HFFc6 (cell line): ENCODE measurements at places on chromosomes 13 and 19. TPM values are rescaled to one million over a fixed set of nuclear protein-coding genes. Genes with fewer than 3 reads are reported as not detected.

DNA sequence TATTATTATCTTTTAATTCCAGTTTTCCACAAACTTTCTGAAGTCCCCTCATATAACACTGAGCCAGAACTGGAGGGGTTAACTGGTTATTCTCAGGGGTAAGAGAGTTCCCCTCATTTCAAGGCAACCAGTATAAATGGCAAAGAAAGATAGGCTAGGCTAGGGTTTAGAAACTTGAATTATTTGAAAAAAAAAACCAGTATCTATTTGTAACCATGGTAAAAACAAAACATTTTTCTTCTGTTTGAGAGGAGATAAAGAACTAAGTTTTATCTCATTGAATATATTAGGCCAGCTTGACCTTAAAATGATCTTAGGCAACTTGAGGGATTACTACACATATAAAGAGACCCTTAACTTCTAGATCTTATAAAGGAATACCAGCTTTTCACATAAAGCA lies 19.6 kb downstream of the SUPT20H start:
- DNase-seq, result no peak

DNA sequence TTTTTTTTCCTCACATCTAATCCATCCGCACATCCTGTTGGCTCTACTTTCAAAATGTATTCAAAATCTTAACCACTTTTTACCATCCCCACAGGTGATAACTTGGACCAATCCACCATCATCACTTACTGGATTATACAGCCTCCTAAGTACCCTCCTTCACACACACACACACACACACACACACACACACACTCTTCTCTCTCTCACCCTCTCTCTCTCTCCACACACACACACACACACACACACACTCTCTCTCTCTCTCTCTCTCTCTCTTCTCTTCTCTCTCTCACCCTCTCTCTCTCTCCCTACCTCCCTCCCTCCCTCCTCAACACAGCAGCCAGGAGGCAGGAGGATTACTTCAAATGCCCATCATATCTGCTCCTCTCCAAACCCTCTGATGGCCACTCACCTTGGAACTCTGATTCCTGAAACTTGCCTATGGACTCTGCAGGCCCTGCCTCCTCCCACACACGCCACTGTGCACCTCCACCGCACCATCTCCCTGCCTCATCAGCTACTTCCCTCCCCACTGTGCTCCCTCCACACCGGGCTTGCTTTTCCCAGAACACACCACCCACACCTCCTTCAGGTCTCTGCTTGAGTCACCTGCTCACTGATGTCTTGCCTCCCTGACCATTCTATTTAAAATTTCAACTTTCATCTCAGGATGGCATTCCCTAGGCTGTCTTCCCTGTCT lies 39.7 kb downstream of the RCBTB2 start:
- DNase-seq, result peak; percentile 2

GRCh38 chr19:52945652-52946321 lies 16.9 kb downstream of the ZNF816 start:
- no peak for DNase-seq

DNA sequence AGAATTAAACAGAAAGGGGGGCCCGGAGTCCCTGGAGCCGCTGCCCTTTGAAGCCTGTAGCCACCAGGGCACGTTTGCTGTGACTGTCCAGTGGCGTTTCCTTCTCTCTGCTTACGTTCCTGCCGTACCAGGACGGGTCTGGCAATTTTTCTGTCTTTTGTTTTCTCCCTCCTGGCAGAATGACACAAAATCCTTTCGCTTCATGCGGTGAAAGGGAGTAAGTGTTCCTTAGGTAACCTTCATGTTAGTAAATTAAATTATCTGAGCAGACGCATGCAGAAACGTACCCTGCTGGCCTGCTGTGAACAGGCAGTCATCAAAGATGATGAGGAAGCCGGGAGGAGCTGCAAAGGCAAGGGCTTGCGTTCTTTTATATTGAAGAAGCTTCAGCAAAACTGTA lies 299.3 kb upstream of the ARGLU1 start:
- no peak for DNase-seq

DNA sequence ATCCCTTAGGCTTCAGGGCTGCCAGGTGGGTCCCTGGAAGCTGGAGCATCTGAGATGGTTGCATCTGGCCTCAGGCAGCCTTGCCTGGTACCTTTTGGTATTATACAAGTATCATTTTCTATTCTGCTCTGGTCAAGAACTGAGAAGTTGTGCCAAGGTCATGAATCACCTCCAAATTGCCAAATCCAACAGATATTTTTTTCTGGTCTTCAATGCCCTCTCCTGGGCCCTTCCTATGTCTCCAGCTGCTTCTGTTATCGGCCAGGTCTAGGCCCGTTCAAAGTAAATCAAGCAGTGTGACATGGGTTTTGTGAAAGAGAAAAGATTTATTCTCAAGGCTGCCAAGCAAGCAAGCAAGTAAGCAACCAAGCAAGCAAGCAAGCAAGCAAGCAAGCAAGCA lies 271.1 kb upstream of the MAB21L1 start:
- no peak for DNase-seq

Gene CEP89
- total RNA-seq, result 27.3 to 31.6 TPM (median 30.6 TPM) in 3 replicates

Gene U2AF2
- total RNA-seq, result 213 to 238 TPM (median 236 TPM) in 3 replicates

Gene NPAS1
- total RNA-seq, result 2.2 to 11.8 TPM (median 10.0 TPM) in 3 replicates
